Glomerular endothelial cell (primary cell): ENCODE measurements at places on chromosomes 2 and 18. TPM values are rescaled to one million over a fixed set of nuclear protein-coding genes. Genes with fewer than 3 reads are reported as not detected.

GRCh38 chr2:112740527-112740926 is 19.7 kb downstream of the NT5DC4 start:
- DNase-seq, result no peak

DNA sequence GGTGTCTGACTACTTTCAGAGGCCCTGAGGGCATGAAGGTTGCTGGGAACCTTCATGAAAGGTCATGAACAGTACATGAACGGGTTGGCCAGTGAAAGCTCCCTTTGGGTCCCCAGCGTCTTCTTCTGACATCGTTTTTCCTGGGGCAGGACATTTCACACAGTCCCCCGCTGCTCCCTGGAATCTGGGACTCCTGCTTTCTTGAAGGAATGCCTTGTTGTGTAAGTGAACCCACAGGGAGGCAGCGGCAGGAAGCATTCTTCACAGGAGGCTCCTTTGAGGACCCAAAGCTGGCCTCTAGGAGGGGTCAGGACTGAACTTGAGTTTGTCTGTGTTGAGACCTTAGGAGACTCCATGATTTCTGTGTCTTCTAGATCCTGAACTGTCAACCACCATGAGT is 144.3 kb downstream of the KCNE4 start:
- DNase-seq, result no peak

GRCh38 chr2:41736586-41736985 is 311.2 kb upstream of the PKDCC start:
- no peak for DNase-seq

GRCh38 chr2:191927991-191928390 is 81.1 kb upstream of the CAVIN2 start:
- DNase-seq, result no peak

DNA sequence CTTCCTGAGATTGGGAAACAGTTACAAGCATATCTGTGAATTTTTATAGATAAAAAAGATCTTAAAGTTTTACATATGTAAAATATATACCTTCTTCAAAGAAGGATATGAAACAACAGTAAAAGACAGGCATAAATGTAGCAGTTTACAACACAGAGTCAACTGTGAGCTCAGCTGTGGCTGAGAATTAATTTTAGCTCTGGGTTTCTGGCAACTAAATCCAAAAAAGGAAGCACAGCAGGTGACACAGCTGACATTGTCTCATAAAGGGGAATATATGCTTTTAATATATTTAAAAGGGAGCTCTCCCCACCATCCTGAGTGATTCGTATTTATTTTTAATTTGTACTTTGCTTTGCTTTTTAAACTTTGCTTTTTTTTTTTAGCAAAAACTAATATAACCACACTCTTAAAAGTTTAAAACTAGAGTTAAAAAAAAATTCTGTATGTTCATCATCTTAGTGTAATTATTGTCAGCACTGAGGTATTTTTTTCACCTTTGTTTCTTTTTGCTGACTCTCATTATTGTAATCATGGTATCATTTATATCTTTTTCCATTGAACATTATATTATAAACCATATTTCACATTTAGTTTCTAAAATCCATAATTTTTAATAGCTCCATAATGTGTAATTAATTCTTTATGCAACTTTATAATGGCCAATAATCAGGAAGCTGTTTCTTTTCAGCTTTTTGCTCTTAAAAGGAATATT is 6.7 kb downstream of the TUBB6 start:
- DNase-seq, result no peak

The TTR gene
- not detected in 2 replicates for total RNA-seq

The MEIS1 gene
- 11.8 and 23.5 TPM in 2 replicates for total RNA-seq

DNA sequence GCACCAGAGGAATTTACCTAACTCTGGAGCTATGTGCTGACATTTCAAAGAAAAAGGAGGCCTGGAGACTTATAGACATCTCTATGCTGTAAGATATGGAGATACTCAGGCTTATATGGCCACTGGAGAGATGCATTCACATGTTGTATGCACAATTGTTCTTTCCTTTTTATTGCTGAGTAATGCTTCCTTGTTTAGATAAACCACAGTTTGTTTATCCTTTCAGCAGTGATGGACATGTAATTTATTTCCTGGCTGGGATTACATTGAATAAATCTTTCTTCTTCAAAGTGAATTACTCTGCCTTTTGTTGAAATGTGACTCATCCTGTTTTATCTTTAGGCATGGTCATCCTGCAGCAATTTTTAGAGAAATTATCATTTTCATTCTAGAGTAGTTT is 716.7 kb upstream of the GCFC2 start:
- no peak for DNase-seq
